Right renal cortex interstitium (tissue), 3 donors: ENCODE measurements at places on chromosomes 4 and X. TPM values are rescaled to one million over a fixed set of nuclear protein-coding genes. Genes with fewer than 3 reads are reported as not detected.

DNA sequence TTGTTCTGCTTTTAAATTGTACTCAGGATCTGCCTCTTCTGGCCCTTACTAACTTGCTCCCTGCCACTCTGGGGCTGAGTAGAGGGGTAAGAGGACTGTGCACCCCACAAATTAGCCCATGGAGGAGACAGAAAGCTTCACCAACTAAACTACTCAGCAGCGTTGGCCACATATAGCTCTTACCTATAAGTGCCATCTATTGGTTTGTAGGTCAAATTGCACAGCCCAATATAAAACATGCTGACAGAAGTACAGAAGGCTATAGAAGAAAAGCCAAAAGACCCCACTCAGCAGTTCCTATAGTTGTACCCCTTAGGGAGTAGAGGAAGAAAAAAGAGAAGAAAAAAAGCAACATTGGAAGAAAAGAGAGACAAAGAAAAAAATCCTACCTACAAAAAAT, 341.2 kb upstream of the FMR1 start:
- no peak for DNase-seq

The VCX3A gene
- polyA plus RNA-seq = not detected

GRCh38 chr4:14028862-14029261, 401.3 kb upstream of the BOD1L1 start:
- DNase-seq = no peak

- no peak for DNase-seq
Measured at GRCh38 chr4:163878336-163879121, 384.0 kb downstream of the TMA16 start.

The HSFX3 gene
- polyA plus RNA-seq = not detected

The CCDC120 gene
- 7.6 TPM for polyA plus RNA-seq

The GK gene
- 85.4 TPM for polyA plus RNA-seq

DNA sequence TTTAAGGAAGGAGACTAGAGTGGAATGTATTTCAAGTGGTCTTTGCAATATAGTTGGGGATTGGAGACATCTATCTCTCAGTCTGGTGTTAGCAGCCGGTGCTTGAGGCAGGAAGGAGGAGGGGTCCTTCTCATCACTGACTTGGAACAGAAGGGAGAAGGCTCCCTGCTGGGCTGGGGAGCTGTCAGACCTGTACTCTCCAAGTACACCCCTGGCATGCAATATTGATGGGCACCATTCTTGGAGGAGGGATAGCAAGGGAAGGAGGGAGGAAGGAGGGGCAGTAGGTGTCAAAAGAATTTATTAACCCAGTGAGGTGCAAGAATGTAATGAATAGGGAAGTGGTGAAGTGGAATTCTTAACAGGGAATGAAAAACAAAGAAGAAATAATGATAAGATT, 338.8 kb downstream of the UNC5C start:
- DNase-seq = no peak

The DCAF8L2 gene
- not detected for polyA plus RNA-seq

DNA sequence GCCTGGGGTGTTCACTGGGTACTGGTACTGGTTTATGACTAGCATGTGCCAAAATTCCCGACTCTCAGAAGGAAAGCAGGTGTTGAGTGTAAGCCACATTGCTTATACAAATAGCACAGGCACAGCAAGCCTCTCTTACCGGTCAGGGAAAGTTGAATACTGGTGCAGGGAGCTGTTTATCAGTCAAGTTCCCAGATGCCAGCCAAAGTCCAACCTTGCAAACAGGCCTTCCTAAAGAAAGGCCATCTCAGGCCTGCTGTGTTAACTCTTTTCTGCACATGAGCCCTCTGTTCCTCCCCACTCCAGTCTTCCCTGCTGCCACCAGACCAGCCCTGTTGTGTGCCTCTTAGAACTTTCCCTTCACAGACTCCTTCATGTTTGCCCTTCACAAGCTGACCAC, 34.2 kb downstream of the PKD2 start:
- no peak for DNase-seq

The PCDH19 gene
- 2.6 TPM for polyA plus RNA-seq

GRCh38 chrX:139882299-139882698, 50.6 kb downstream of the ATP11C start:
- no peak for DNase-seq

The LNX1 gene
- 17.0 TPM for polyA plus RNA-seq

The PRRG1 gene
- polyA plus RNA-seq = 23.2 TPM

DNA sequence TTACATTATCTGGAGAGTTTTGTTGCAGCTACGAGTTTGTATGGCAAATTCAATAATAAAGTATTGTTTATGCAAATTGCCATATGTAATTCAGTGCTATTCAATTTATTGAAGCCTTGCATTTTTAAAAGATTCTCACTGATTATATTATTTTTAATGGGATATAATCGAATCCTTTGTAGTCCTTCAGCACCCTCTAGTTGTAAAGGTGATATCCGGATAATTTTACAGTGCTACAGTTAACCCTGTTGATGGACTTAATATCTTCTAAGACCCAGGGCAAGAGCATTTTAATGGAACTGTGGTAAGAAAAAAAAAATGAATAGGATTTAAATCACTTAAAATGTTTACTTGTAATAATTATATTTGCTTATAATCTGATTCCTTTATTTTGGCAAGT, 48.5 kb upstream of the GRIA2 start:
- no peak for DNase-seq

DNA sequence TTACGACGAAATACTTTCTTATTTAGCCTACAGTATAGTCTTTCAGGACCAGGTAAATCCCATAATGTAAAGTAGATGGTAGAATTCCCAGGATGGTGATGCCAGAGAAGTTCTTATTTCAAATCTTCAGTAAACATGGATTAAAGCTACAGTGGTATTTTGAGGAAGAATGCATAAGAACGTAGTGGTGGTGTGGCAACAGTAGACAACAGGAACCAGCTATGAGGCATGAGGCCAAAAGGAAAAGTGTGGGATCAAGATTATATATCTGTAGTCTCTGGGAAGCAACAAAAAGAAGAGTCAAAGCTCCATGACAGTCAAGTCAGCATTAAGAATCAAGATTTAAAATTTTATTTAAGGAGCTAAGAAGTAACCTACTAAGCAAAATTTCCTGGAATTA, 60.2 kb downstream of the METTL14 start:
- no peak for DNase-seq

- no peak for DNase-seq
Measured at GRCh38 chr4:66974665-66975064, 570.6 kb downstream of the CENPC start.

The TECRL gene
- 0.24 TPM for polyA plus RNA-seq

DNA sequence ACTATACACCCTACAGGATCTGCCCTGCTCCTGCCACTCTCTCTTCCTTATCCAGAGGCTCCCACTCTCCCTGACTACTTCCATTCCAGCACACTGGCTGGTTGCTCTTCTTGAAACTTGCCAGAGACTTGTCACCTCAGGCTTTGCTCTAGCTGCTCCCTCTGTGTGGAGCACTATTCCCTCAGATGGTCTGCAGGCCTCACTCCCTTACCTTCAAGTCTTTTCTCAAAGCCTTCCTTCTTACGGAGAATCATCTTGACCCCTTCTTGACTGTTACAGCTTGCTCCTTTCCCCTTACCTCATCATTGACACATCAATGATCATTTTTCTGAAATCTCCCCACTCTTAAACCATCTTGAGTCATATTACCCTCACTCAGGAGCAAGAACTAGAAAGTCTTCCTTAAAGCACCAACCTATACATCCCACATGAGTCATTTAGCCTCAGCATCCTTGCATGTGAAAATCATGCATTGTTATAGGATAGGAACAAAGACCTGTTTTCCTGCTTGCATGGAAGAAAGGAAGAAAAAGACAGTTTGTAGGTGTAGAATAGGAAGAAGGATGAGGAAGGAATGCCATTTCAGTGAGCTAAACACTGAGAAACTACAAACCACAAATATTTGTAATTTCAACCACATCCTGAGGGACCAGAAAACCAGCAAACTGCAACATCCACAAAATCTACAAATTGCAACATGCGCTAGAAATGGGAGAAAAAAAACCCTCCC, 55.7 kb downstream of the ANTXR2 start:
- no peak for DNase-seq

DNA sequence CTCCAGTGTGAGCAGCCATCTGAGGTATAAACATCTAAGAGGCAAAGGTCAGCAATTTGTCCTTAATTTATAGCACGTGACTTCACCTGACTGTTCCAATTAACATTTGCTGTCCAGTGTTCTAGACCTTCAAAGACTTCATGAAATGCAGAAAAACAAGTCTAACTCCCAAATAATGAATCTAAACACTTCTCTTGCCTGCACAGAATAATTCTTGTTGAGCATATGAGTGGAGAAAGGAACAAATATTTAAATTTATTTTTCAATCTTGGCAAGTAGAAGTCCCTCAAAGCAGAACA, 12.0 kb downstream of the RFC1 start:
- DNase-seq = no peak

The MANBA gene
- polyA plus RNA-seq = 20.3 TPM

DNA sequence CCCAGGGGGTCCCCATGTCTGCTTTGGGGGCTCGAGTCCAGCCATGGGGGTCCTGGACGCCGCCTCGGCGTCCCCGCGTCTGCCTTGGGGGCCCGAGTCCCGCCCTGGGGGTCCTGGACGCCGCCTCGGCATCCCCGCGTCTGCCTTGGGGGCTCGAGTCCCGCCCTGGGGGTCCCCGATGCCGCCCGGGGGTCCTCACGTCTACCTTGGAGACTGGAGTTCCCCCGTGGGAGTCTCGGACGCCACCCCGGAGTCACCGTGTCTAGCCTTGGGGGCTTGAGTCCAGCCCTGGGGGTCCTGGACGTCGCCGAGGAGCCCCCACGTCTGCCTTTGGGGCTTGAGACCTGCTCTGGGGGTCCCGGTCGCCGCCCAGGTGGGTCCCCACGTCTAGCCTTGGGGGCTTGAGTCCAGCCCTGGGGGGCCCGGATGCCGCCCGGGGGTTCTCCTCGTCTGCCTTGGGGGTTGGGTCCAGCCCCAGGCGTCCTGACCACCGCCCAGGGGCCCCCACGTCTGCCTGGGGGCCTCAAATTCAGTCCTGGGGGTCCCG, 1.1 kb upstream of the GTPBP6 start:
- DNase-seq = no peak

The MCUB gene
- 11.3 TPM for polyA plus RNA-seq

DNA sequence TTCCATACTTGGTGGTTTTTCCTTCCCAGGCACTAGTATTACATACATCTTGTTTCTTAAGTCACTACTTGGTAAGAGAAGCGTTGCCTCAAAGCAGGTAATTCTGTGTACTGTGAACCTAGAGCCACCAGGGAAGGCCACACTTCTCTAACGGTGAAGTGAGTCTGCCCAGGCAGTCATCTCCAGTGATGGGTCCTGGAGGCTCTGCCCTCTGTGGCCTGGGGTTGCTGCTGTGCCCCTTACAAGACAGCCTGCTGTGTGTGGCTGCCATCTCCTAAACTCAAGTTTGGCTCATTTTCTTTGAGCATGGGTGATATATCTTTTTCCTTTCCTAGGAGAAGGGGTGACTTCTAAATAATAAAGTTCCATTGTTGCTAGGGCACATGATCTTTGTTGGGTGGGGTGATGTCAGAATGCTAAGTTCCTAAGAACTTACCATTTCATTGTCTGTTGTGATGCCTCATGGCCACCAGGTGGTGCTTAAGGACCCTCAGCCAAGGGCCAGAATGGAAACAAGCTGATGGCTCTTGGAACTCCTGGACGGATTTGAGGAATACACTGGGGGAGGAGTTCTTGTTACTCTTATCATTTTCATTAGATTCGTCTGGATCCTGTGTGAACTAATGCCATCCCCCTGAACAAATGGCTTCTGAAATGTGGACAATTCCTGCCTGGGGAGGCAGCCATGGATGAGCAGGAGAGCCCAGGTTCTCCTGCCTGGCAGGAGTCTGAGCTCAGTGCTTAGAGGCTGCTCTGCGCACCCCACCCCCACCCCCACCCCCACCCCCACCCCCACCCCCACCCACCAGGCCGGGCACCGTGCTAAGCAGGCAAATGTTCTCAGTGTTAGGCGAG, 41.1 kb upstream of the WDR1 start:
- peak; percentile 63 for DNase-seq

DNA sequence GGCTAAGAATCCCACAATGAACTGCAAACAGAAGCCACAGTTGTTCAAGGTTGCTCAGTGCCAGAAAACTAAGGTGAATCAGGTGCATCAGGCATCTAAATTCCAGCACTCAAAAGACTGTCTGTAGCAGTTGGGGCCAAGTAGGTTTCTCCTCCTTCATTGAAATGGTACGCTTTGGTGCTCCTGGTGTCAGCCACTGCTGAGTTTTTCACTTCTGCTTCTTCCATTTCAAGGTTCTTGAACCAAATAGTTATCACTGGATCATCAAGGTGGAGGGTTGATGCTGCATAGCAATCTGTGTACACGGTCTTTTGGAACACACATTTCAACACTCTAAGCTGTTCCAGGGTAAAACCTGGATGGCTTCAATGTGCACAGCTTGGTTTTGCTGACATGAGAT, 74.4 kb downstream of the TMA16 start:
- no peak for DNase-seq

The RHOXF1 gene
- polyA plus RNA-seq = 1.1 TPM

The P2RY10 gene
- 0.26 TPM for polyA plus RNA-seq

DNA sequence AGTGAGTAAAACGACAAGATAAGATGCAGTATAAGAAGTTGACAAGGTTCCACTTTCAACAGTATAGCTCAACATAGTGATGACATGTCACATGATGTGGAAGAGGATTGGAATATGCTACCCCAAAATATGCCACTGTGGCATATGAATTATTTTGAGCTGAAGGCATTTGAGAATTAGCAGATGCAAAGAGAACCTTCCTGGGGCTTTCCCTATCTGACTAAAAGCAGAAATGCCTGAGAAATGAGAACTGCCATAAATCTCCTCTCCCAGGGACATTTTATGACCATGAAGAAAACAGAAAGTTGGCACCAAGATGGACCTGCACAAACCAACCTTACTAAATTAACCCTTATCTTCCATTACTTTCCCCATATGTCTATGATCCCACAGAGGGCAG, 24.8 kb downstream of the CDKN2AIP start:
- no peak for DNase-seq

DNA sequence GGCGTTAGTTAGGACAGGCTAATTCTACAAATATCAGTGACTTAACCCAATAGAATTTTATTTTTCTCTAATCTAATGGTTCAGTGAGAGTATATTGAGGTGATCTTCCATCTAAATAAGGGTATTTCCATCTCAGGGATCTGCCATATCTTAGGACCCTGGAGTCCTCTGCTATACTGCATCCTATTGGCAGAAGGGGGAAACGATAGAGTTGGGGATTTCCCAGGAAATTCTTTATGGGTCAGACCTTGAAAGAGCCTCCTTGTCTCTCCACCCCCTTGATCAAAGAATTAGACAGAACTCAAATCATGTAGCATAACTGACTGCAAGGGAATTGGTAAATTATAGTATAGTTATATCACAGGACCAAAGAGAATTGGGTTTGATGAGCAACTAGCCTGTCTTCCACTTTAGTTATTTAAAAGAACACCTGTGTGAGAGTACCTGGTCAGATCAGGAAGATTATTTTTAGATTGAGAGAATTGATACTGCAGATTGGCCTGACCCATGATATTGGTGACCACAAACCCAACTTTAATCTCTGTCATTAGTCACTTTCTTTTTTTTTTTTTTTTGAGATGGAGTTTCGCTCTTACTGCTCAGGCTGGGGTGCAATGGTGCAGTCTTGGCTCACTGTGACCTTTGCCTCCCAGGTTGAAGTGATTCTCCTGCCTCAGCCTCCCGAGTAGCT, 25.6 kb downstream of the SMARCA5 start:
- no peak for DNase-seq

- no peak for DNase-seq
Measured at GRCh38 chr4:74625981-74626380, 168.3 kb downstream of the BTC start.

- DNase-seq = no peak
Measured at GRCh38 chrX:95884186-95884585, 800.5 kb upstream of the DIAPH2 start.

GRCh38 chr4:70676554-70677090, 10.3 kb upstream of the JCHAIN start:
- no peak for DNase-seq

The WDR17 gene
- 6.0 TPM for polyA plus RNA-seq

GRCh38 chr4:10345381-10345784, 111.8 kb downstream of the ZNF518B start:
- no peak for DNase-seq
